ENCODE measurements at places on chromosomes 13 and 19.

- DNase-seq, result no peak
Measured at GRCh38 chr19:45716359-45717130, 14.2 kb downstream of the FBXO46 start.

DNA sequence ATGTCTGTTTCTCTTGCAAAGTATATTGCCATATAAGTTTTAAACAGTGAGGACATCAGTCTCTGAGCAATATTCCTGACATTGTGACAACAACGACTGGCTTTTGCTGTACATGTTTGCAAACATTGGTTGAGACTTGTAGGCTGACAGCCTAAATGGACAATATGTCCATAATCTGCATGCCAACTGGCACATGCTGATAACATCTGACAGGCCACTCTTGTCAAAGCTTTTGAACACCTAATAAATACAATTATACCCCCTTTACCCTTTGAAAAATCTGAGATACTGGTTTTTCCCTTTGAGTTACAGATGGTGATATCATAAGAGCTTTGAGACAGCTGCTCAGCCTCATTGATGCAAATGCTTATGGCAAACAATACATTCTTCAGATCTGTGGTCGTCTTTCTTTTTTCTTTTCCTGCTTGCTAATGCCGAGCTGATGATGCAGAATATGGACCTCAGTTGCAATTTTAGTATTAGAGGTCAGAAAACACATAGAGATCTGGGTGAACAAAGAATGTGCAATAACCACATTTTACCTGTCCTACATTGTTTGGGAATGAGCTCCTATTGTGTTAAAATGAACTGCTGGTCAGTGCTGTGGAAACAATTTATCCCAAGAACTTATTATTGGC is 114.9 kb downstream of the RFC3 start:
- DNase-seq, result no peak

- DNase-seq, result no peak
Measured at GRCh38 chr13:44052780-44053184, 173.1 kb downstream of the LACC1 start.

- DNase-seq, result no peak
Measured at GRCh38 chr13:60080850-60081249, 82.9 kb downstream of the DIAPH3 start.

- DNase-seq, result no peak
Measured at GRCh38 chr13:68023838-68024581, 793.9 kb upstream of the PCDH9 start.

DNA sequence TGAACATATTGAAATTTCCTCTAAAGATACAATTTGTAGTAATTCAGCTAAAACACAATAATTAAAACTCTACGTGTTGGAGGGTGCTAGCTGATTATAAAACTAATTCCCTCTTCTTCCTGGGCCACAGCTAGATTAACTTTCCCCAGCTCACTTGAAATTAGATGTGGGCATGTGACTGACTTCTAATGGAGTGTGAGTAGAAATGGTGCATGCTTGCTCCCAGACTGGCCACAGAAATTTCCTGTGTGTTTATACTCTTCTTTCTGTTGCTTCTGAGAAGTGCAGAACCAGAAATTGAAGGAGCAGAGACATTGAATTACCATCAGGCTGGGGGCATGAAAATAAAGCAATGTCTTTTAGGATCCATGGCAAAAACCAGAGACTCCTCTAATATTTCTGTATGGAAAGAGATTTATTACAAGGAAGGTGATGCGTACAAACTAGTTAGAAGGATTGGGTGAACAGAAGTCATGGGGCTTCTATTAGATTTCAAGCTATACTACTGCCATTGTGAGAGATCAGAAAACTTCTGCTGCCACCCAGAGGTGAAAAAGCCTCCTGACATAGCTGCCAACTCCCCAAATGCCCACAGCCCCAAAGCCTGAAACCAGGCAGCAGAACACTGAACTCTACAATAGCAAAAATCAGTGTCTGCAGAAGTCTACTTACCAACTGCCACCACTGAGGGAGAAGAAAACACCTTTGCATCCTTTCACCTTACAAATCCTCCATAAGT is 379.2 kb upstream of the MIR17HG start:
- no peak for DNase-seq

DNA sequence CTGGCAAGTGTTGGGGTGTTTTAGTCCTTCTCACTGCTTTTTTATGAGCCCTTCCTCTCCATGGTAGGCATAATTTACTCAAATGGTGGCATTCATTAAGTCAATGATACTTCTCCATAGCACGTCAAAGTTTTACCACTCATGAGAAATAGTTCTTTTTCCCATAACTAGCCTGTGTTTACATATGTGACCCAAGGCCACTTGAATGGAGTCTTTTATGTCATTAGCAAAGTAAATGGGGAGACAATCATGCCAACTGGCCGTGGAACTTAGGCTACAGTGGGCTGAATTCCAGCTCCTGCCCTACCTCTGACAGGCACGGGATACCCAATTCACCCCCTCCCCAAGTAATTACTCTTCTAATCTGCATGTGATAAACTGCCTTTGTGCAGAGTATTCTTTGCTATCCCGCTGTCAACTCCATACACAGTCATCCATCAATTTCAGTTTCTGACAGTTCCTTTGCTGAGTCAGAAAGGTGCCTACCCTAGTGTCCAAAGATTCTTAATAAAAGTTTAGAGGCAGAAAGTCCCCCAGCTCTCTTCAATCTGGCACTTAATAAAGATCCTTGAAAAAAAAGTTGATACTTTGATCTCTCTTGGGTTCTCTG is 16.9 kb downstream of the PROSER1 start:
- no peak for DNase-seq

- DNase-seq, result no peak
Measured at GRCh38 chr13:48400850-48401291, 12.0 kb downstream of the LPAR6 start.

DNA sequence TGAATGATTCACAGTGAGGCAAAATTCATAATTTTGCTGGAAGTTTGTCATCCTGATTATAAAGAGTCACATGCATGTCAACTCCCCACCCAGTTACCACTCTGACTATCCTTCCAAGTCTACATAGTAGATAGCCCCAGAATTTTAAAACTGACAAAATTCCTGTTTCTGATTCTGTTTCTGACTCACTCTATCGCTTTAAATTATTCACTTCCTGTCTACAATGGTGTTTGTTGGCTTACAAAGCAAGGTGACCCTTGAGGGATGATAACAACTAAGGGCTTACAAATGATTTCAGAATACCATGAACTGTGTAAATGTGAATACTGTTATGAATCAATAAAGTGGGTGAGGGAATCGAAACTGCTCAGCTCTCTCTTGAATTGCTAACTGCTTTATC is 98.7 kb upstream of the KL start:
- no peak for DNase-seq

- DNase-seq, result no peak
Measured at GRCh38 chr19:57978586-57979289, 4.4 kb upstream of the C19orf18 start.

DNA sequence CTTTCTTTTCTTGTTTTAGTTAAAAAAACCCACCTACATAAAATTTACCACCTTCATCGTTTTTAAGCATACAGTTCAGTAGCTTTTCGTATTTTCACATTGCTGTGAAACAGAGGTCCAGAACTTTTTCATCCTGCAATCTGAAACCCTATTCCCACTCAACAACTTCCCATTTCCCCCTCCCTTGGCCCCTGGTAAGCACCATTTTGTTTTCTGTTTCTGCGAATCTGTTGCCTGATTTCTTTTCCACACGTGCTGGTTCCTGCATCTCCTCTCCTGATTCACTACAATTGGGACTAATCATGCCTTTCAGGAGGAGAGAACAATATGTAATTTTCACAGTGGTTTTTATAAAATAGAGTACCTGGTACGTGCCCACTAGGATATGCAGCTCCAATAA is 149.2 kb upstream of the RNF113B start:
- DNase-seq, result no peak

- no peak for DNase-seq
Measured at GRCh38 chr19:18262144-18262543, 12.1 kb downstream of the IQCN start.

- DNase-seq, result no peak
Measured at GRCh38 chr13:113445791-113446487, 7.3 kb downstream of the ADPRHL1 start.

DNA sequence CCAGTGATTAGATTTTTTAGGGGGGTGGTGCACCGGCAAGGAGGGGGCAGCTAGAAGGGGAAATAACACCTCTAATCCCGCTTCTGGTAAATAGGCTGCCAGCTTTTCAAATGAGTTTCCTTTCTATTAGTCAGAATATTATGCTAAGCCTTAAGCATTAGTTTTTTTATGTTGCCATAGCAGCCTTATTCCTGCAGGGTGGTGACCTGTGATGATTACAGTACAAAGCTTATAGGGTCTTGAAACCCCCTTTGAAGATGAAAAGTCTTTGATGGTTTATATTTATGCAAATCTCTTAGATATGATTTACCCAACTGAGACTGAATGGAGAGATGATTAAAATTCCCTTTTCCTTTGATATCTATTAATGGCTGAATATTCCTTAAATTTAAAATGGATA is 109.8 kb downstream of the ZIC5 start:
- no peak for DNase-seq

DNA sequence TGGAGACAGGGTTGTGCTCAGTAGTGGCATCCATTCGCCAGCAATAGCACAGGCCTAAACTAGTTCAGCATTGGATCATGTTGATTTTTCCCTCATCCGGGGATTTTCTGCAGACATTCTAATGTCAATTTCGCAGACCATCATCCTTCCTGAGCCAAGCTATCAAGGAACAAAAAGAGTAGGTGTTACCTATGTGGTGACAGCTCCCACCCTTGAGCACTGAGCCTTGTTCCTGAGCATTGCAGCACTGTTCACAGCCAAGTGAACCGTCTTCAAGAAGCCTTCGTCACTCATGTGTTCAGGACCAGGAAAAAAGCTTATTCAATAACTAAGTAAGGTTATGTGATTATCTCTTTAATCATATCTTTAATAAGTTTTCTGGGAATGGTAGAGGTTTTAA is 576.2 kb downstream of the UQCRFS1 start:
- no peak for DNase-seq

- DNase-seq, result no peak
Measured at GRCh38 chr13:51815848-51816247, 11.9 kb upstream of the DHRS12 start.

DNA sequence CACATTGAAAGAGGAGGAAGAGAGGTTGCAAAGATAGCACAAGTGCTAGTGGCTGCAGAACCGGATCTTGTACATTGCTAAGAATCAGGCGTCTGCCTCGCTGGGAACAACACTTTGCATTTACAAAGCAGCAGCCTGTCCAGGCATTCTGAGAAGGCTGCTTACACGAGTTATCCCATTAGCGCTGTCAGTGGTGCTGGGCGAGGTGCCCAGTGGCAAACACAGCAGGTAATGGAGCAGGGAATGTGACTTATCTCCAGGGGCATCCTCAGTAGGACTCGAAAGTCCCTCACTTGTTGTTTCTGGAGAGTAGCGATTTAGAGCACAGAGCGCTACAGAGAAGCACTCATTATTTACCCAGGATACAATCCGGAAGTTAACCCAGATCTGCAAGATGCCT is 209.6 kb downstream of the OLFM4 start:
- no peak for DNase-seq

- no peak for DNase-seq
Measured at GRCh38 chr19:32355309-32355708, 9.9 kb downstream of the ZNF507 start.

DNA sequence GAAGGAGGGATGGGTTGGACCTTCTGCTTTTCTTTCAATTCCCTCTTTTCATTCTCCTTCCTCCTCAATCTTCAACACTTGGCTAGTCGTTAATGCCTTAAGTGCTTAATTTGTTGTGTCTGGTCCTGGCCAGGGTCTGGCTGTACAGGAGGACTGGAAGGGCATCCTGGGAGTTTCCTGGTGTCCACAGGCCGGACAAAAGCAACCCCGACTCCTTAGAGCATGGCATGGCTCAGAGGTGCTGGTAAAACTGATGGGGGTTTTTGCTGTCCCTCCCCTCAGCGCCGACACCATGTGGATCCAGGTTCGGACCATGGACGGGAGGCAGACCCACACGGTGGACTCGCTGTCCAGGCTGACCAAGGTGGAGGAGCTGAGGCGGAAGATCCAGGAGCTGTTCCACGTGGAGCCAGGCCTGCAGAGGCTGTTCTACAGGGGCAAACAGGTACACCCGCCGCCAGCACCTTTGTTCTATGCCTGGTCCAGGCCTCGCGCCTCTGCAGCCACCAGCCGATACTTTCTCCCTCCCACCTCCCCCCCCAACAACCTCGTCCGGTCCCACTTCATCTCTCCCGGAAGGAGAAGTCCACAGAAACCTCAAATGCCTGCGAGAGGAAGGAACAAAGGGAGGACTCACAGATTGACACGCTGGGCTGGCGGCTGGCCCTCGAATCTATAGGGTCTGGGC is 1.4 kb downstream of the UHRF1 start:
- DNase-seq, result no peak

GRCh38 chr13:20512042-20512683 is 13.5 kb downstream of the CRYL1 start:
- DNase-seq, result no peak

DNA sequence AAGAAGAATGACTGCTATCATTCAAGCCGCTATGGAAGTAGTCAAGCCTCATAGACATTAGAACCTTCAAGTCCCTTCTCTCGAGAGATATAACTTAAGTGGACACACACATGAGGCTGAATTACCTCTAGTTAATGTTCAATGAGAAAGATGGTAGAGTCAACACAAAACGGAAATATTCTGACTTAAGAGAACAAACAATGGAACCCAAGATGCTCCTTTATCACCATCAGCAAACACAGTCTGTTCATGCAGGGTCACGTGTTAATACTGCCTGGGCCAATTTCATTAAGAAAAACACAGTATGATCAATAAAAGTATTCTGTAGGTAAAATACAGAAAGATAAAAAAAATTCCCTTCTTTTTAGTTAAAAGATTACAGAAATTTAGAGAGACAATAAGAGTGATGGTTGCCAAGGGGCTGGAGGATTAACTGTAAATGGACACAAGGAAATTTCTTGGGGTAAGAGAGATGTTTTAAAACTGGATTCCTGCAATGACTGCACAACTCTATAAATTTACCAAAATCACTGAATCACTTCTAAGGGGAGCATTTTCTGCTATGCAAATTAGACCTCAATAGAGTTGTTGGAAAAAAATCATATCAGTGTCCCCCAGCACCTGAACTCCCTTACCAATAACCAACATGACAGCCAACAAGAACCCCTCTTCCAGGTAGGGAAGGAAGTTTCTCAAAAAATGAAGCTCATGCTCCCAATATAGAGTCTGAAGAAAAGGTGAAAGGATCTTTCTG is 256.6 kb downstream of the ABCC4 start:
- DNase-seq, result no peak

DNA sequence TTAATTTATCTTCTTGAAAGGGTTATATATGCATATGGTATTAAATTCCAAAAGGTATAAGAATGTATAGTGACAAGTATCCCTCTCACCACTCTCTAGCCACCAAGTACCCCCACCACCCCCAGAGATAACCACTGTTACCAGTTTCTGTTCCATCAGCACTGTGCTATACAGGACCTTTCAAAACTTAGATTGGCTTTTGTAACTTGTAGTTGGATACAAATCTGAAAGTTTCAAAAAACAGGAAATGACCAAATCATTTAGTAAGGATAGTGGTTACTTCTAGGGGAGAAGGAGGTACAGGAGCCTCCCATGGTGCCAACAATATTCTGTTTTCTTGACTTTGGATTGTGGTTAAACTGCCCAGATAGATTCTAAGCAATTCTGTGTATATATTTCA is 56.7 kb downstream of the AKAP11 start:
- no peak for DNase-seq

GRCh38 chr19:5037936-5038335 is 69.0 kb downstream of the KDM4B start:
- DNase-seq, result peak; percentile 51

GRCh38 chr13:59680429-59681024 is 483.2 kb downstream of the DIAPH3 start:
- no peak for DNase-seq
